Lung (tissue), 17 donors: ENCODE measurements at places on chromosomes 13 and 19.

GRCh38 chr13:26882731-26883130 lies 122.1 kb upstream of the GPR12 start:
- H3K36me3 ChIP-seq = no peaks in the 10 kb centered on the region
- H3K4me3 ChIP-seq = no peak overlapping the region
- no peak for DNase-seq
- no peak overlapping the region for H3K27ac ChIP-seq

DNA sequence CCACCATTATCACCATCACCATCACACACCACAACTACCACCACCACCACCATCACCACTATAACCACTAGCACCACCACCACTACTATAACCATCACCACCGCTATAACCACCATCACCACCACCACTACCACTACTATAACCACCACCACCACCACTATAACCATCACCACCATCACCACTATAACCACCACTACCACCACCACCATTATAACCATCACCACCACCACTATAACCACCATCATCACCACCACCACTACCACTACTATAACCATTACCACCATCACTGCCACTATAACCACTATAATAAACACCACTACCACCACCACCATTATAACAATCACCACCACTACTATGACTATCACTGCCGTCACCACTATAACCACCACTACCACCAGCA lies 173.2 kb downstream of the DCLK1 start:
- H3K4me3 ChIP-seq = no peak overlapping the region
- no peaks in the 10 kb centered on the region for H3K27me3 ChIP-seq

DNA sequence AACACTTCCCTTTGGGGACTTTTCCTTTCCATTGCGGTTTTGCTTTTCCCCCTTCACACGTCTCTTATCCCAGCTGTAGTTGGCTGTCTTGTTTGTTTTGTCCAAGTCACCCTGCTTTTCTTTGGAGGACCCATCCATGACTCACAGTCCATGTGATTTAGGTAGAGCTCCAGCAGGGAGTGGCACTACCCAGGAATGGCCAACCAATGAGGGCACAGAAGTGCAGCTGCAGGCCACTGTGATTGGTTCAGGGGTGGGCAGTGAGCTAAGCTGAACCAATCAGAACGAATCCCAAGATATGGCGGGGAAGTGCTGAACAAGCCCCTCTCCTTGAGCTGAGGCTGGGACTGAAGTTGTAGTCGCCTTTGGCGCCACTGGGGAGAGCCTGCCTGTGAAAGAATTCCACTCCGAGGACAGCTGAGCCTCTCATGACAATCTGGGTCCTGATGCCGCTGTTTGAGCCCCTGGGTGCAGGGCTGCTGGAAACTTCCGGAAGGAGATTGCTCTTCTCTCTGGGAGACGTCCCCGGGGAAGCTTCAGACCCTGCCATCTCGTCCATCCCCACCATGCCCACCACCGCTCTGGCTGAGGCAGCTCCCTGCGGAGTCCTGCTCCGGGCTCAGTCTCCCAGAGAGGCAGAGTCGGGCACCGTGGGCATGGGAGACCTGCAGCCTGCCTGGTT lies 62.9 kb upstream of the URI1 start:
- no peak overlapping the region for H3K27ac ChIP-seq
- peaks cover 3% of the 10 kb centered on the region for H3K27me3 ChIP-seq
- H3K4me1 ChIP-seq = no peaks in the 10 kb centered on the region
- no peak for DNase-seq
- H3K4me3 ChIP-seq = no peak overlapping the region

DNA sequence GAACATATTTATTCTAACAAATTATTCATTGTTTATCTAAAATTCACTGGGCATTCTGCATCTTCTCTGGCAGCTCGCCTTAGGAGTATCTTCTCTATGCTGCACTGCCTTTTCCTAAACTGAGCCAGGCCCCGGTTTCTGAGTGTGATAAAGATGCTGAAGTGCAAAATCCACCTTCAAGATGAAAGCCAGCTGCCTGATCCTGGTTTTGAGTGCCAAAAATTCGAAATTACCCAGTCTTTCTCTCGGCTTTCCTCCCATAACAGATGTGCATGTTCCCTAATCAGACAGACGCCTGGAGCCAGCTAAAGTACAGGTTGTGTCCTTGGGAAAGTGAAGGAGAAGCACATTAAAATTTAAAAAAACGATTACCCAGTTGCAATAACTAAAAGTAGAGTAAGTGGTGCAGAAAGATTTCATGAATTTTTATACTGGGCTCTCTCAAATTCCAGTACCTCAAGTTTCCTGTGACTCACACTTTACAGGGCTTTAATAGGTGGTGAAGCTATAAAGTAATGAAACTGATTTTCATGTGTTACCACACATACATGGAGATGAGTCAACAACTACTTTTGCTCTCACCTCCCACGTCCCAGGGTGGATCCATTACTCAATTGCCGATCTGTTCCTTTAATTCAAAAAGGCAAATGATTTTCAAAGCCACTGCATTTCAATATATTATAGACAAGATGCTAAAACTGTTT lies 65.0 kb upstream of the GTF2F2 start:
- H3K27me3 ChIP-seq = no peaks in the 10 kb centered on the region
- H3K36me3 ChIP-seq = no peaks in the 10 kb centered on the region
- no peak overlapping the region for H3K4me3 ChIP-seq
- no peak overlapping the region for H3K27ac ChIP-seq
- DNase-seq = peak; percentile 10

DNA sequence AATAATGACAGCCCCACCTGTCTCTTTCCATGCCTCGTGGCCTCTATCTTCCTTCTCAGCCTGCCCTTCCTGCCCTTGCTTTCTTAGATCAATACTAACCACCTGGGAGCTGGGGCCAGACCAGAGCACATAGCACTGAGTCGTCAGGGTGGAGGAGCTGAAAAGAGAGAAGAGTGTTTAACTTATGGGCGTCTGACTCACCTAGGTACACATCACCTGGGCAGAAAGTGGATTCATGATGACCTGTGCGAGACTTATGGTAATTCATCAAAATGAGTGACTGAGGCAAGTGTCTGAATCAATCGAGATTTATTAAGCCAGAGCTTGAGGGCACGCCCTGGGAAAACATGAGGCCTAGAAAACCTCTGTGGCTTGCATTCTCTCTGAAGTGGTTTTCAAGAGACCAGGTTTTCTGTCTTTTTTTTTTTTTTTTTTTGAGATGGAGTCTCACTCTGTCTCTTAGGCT lies 19.2 kb downstream of the CEACAM6 start:
- H3K27me3 ChIP-seq = no peaks in the 10 kb centered on the region
- no peak for DNase-seq
- no peak overlapping the region for H3K27ac ChIP-seq
- H3K4me3 ChIP-seq = no peak overlapping the region
- no peaks in the 10 kb centered on the region for H3K36me3 ChIP-seq
- H3K4me1 ChIP-seq = no peaks in the 10 kb centered on the region

DNA sequence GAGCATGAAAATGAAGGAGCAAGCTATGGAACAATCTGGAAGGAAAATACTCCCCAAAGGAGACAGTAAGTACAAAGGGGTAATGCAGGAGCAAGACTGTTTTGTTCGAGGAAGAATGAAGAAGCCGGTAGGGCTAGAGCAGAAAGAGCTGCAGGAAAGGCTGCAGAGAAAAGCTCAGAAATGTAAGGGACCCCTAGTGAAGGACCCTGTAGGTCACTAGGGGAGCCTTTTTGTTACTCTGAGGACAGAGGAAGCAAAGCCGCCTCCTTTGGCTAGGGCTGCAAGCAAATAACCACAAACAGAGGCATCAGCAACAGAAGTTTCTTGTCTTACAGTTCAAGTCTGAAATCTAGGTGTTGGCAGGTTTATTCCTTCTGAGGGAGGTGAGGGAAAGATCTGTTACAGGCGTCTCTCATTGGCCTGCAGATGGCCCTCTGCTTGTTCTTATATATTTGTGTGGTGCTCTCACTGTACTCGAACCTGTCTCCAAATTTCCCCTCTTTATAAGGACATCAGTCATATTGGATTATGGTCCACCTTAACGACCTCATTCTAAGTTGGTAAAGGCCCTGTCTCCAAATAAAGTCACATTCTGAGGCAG lies 362.3 kb downstream of the COG6 start:
- no peak for DNase-seq
- H3K4me1 ChIP-seq = no peaks in the 10 kb centered on the region
- no peak overlapping the region for H3K27ac ChIP-seq
- H3K4me3 ChIP-seq = no peak overlapping the region
- H3K27me3 ChIP-seq = no peaks in the 10 kb centered on the region

DNA sequence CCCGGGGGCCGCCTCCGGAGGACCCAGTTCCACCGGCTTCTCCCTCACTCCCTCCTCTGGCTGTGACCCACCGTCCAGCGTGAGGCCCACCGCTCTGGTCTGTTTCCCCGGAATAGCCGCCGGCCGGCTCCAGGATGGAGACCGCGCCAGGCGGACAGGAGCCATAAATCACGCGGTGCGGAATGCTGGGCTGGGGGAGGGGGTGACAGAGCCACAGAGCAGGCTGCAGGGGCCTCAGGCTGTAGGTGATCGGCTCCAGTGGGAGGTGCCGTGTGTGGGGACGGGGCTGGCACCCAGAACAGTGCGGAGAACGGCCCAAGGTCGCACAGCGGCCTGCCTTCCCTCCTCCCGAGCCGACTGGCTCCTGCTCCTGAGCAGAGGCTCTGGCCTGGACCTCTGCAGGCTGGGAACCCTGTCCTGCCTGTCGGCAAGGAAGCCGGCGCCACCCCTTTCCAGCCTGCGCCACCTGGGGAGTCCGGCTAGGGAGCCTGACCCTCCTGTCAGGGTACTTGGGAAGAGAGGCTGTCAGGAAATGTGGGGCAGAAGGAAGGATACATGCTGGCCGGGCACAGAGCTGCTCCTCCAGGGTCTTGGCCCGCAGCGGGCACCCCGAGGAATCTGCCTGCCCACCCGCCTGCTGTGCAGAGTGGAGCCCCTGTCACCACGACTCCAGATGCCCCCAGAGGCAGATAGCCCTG lies 8.3 kb downstream of the PIAS4 start:
- H3K27ac ChIP-seq = no peak overlapping the region
- H3K4me1 ChIP-seq = no peaks in the 10 kb centered on the region
- no peaks in the 10 kb centered on the region for H3K27me3 ChIP-seq
- no peak overlapping the region for H3K4me3 ChIP-seq
- peak; percentile 24 for DNase-seq

DNA sequence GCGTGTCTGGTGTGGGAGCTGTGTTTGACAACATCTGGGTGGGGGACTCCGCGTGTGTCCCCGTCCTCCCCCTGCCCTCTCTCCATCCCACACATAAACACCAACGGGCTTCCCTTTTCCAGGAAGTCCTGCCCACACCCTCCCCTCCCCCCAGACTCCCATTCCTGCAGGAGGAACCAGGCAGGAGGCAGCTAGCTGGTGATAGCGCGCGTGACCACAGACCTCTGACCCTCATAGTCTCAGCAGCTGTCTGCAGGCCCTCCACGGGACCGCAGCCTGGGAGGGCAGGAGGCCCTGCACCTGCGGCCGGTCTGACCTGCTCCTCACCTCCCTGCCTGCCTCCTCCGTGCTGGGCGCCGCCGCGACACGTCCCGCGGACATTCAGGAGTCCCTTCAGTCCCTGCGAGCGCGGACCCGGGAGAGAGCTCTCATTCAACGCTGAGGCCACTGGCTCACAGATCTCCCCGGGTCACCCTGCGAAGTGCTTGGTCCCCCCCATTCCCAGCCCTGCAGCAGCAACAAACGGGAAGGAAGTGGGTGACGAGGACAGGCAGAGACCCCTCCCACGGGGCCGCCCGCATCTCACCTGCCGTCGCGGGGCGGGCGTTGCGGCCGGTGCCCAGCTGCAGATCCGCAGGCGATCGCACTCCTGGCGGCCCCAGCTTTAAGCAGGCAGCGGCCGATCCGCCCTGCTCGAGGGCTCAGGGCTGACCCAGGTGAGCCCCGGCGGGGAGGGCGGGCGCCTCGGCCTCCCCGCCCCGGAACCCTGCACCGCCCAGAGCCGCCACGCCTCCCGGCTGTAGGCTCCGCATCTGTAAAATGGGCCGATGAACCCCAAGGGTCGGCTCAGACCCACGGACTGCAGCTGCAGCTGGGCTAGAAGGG lies 1.1 kb upstream of the ACP5 start:
- DNase-seq = no peak
- H3K36me3 ChIP-seq = no peaks in the 10 kb centered on the region
- peak overlapping the region; percentile 70 for H3K27ac ChIP-seq
- H3K4me1 ChIP-seq = peaks cover 14% of the 10 kb centered on the region
- H3K4me3 ChIP-seq = peak overlapping the region; percentile 30
- peaks cover 6% of the 10 kb centered on the region for H3K27me3 ChIP-seq

GRCh38 chr13:71169180-71169579 lies 697.8 kb downstream of the DACH1 start:
- H3K4me1 ChIP-seq = no peaks in the 10 kb centered on the region
- no peak overlapping the region for H3K27ac ChIP-seq
- peak; percentile 16 for DNase-seq
- H3K27me3 ChIP-seq = no peaks in the 10 kb centered on the region
- no peak overlapping the region for H3K4me3 ChIP-seq
- H3K36me3 ChIP-seq = no peaks in the 10 kb centered on the region

- H3K36me3 ChIP-seq = no peaks in the 10 kb centered on the region
- H3K4me3 ChIP-seq = no peak overlapping the region
- H3K27me3 ChIP-seq = no peaks in the 10 kb centered on the region
- no peak for DNase-seq
- no peak overlapping the region for H3K27ac ChIP-seq
- H3K4me1 ChIP-seq = no peaks in the 10 kb centered on the region
Observed at GRCh38 chr13:40536443-40537113, 129.9 kb downstream of the FOXO1 start.

DNA sequence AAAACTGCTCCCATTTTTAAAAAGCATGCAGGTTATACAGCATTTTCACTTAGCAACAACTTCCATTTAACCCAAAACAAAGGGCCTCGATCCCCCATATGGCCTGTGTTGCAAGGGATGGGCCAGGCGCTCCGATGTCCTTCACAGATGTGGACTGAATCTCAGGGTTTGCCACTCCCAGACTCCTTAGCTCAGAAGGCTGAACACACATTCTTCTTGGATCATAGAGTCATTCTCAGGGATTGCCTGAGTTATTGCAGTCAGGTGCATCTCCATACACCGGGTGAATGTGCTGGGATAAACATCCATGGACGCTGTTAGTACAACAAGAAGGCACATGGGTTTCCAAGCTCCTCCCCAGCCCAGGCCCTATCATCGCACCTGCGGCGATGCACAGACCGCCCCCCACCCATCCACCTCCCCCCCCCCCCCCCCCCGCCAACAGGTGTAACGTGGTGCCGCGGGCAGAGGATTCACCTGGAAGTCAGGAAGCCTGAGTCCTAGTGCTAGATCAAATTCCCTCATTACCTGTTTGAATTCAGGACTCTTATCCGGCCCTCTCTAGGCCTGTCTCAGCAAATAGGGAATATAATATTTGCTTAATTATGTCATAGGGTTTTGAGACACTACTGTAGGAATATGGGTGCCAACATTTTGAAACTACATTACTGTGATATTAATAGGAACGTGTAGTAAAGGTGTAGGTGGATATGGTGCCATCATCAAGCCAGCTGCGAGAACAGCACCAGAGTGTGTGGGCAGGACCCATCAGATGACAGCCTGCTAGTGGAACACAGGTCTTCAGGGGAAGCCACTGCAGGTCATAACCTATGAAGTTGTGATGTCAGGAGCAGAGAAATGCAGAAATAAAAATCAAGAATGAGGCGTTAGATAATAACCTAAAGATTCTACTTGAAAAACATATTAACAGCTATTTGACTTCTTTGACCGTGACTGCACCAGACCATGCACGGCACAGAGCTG lies 110.9 kb downstream of the SACS start:
- no peak overlapping the region for H3K27ac ChIP-seq
- H3K4me3 ChIP-seq = no peak overlapping the region
- no peaks in the 10 kb centered on the region for H3K36me3 ChIP-seq
- H3K27me3 ChIP-seq = no peaks in the 10 kb centered on the region
